RWPE1 (cell line): ENCODE measurements at places on chromosomes 5 and 9.

DNA sequence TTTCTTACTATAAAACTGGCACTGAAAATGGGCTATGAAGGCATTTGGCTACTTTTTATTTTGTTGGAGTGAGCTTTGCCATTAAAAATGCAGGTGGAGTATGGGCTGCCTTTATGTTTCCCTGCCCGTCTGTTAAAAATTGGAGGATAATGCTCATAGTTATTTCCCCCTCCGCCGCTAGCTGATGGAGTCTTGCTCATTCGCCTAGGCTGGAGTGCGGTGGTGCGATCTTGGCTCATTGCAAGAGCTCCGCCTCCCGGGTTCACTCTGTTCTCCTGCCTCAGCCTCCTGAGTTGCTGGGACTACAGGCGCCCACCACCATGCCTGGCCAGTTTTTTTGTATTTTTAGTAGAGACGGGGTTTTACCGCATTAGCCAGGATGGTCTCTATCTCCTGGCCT, 8.6 kb downstream of the G3BP1 start:
- no peak for DNase-seq

DNA sequence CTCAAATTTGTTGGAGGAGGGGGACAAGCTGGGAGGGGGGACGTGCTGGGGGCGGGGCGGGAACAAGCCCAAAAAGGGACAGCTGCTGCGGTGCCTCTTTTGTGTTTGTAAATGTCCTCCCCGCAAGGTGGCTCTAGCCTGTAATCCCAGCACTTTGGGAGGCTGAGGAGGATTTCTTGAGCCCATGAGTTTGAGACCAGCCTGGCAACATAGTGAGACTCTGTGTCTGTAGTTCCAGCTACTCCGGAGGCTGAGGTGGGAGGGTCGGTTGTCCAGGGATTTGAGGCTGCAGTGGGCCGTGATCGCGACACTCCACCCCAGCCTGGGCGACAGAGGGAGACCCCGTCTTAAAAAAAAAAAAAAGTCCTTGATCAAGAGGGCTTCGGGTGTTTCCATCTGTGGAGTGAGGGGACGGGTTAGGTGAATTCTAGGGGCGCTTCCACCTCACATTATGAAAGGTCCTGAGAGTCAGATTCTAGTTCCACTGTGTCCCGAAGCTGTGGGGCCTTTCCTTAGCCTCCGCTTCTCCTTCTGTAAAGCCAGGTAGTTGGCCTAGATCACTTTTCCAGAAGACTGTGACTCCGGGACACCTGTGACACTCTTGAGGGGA, 779 bp upstream of the CTNNA1 start:
- no peak for DNase-seq

GRCh38 chr9:79701651-79702050, 129.9 kb downstream of the TLE4 start:
- DNase-seq = no peak

DNA sequence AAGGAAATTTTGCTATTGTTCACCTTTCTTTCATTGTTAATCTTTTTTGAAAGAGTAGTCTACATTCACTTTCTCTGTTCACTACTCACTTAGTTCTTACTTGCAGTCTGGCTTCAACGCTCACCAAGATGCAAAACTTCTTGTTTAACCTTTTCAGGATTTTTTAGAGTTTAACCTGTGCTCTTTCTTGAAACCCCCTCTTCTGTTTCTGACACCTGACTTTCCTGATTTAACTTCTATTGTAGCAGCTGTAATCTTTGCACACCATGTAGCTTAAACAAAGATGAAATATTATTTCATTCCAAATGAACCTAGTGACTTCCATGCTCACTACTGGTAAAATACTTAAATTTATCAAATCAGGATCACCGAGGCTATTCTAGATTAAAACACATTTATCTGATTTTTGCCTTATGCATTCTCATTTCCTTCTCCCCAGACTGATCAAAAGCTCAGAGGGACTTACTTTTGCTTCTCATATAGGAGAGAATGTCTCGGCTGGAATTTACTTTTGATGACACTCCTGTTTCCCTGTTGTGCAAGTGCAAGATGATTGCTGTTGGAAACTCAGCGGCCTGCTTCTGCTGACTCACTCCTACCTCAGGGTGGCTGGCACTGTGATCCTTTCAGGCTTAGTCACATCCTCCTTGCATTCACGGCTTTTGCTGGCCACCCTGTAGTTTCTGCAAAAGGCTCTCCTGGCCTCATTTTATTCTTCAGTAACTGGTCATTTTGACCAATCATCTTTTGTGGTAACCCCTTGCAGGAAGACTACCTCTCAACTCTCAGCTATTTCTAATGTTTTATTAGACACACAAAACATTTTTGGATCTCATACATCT, 109.3 kb upstream of the IFNE start:
- peak; percentile 87 for DNase-seq

DNA sequence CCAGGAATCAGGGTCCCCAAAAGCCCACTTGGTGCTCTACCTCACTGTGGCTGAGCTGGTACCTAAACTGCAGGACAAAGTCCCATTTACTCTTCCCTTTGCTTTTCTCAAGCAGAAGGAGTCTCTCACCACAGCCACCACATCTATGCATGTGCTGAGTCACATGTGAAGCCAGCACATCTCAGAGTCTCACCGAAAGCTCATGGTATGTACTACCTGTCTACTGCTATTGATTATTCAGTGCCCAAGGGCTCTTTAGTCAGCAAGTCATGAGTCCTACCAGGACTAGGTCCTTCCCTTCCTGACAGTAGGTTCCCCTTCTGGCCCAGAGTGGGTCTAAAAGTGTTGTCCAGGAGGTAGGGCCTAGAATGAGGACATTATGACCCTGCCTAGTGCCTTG, 130.7 kb upstream of the NTRK2 start:
- no peak for DNase-seq

DNA sequence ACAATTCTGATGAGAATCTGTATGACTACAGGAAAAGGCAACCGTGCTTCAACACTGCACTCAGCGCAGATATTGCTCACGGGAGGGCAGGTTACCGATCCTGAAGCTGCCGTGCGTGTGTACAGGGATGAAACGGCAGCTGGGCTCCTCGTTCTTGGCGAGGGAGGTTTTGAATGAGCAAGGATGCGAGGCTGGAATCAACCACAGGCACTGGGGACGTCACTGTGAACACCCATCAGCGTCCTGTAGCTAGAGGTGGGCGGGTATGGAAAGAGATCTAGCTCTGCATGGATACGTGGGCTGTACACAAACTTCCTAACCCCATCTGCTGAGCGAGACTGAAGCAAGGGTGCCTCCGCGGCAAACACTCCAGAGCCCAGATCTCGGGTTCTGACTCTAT, 84.3 kb upstream of the COL5A1 start:
- DNase-seq = no peak

DNA sequence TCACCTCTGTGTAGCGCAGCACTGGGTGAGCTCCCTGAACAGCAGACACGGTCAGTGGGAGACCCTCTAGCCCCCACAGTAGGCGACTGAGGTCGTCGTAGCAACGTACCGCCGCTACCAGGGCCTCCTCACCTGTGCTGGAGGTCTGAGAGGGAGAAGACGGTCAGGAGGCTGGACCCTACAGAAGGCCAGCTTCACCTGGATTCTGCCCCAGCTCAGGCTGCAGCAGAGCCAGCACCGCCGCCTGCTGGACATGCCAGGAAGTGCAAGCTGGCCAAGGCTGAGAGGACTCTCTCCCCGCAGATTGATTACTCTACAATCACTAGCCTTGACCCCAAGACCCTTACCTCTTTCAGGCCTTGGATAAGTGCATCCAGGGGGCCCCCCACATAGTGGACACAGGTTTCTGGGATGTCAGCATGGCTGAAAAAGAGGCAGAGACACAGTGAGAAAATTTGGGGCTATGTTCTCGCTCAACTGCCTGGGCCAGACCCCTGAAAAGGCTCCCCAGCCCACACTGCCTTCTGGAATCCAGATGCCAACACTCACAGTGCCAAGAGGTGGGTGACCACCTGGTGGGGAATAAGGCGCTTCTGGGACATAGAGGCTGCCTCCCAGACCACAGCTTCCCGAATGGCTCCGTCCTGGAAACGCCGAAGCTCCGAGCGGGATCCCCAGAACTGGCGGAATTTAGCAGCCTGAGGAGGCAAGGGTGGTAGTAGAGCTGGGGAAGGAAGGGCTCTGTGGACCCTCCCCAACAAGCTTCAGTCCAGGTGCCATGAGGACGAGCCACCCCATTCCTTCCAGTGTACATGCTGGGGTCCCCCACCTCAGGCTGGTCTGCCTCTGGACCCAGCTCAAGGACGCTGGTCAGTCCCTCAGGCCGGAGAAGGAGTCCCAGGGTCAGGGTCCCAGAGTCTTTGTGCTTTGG, 6.9 kb downstream of the NOL6 start:
- peak; percentile 65 for DNase-seq

DNA sequence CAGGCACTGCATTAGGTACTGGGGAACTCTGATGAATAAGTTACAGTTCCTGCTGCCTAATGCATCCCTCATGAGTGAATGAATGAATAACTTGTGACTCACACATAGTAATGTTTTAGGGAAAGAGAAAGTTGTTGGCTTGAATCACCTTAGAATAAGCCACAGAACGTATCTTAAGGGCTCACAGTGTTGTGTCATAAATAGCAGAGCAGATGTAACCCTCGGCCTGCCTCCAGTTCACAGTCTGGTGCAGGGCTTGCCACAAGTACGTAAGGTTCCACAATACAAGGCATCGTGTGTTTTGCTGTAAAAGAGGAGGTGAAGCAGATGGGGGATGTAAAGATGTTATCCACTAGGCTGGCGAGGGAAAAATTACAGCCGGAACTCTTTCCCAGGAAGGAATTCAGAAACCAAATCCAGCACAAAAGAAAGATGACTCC, 218.7 kb downstream of the TRPM3 start:
- peak; percentile 78 for DNase-seq

DNA sequence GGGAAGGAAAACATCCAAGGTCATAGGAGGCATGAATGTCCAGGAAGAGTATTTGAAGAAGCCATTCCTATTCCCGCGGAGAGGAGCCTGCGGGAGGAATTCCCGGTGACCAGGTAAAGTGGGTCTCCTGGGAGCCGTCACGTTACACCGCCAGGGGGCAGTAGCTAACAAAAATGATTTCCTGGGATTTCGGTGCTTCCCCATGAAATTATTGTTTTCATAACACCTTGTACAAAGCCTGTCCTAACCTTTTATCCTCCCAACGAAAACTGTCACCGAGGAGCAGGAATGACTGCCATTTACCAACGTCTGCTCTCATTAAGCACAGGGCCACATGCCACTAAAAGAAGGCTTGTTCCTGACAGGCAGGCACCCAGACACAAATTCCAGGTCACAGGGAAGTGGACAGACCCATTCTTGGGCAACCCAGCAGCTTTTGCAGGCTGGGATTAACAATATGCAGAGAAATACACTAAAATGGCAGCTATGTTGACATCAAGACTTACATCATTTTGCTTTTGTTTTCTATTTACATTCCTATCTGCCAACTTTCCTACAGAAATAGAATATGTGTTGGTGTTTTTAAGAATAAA, 41.2 kb upstream of the CTSL start:
- DNase-seq = peak; percentile 80

DNA sequence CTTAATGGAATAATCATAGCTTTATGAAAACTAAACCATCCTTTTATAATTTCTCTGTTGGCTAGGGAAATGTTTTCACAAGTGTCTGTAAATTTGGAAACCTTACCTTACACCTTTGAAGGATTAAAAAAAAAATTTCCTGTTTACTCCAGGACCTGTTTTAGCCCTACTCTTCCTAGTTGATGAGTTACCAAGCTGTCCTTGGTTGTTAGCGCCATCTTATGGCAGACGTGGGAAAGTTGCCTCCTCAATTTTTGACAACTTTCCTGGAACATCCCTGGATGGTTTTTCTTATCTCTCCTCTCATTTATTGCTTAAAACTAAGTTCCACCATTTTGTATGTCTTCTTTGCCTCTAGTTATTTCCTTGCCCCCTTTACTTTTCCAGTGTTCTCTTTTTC, 25.7 kb downstream of the ZSWIM6 start:
- DNase-seq = no peak

- DNase-seq = no peak
These were observed 6.4 kb upstream of the C6 start for GRCh38 chr5:41219658-41220269.

DNA sequence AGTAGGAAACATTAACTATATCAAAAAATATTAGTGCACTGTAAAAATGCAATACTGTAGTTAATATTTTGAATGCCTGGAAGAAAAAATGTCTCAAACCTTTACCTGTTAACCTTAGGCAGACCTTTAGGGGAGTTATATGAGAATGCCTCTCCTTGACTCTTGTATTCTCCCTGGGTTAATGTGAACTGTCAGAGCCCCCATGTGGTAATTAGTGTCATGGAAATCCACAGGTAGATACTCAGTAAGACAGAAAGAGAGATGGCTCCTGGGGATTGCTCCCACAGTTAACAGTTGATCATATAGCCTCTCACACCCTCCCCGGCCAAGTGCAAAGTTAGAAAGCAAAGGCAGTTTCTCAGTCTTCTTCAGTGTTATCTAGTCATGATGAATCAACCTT, 742.8 kb downstream of the NR2F1-AS1 start:
- DNase-seq = peak; percentile 49

GRCh38 chr9:131824155-131824594, 84.3 kb upstream of the RAPGEF1 start:
- DNase-seq = no peak

- DNase-seq = no peak
These were observed 13.6 kb upstream of the CFAP157 start for GRCh38 chr9:127693143-127693542.

DNA sequence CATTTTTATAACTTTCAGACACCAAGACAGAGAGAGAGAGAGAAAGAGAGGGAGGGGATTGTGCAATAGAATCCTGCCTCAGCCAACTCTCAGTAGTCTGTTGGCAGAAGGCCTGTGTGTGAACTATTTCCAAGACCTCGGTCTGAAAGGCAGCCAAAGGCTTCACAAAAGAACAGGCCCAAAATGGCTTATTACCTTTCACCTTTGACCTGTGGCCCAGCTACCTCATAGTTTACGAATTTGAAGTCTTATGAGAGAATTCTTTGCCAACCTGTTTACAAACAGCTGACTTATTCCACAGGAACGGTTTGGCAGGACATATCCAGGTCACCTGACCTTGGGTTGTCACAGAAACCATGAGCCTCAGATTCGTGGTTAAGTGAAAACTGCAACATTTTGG, 48.6 kb downstream of the NR2F1-AS1 start:
- DNase-seq = peak; percentile 14

DNA sequence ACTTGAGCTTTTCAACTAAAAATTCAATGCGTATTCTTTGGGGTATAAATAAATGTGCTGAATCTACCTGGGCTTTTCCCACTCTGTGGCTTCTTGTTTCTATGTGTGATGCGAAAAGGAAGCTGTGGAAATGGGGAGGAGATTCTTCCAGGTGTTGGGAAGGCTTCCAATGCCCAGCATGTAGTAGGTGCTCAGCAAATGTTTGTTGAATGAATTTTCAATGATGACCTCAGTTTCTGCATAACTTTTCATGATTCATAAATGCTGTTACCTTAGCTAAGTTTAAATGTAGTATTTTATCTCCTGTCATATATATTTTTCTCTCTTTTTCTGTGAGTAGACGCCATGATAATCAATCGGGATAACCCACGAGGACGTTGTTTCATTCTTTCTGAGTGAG, 25.6 kb upstream of the KCNMB1 start:
- DNase-seq = no peak

GRCh38 chr9:32703635-32704034, 68.2 kb upstream of the TAF1L start:
- DNase-seq = no peak
